ENCODE measurements at places on chromosomes 4 and X.

GRCh38 chrX:131827935-131828334 is 195.2 kb upstream of the STK26 start:
- no peak for DNase-seq

- DNase-seq, result no peak
Observed at GRCh38 chrX:142036116-142036515, 132.4 kb downstream of the MAGEC1 start.

DNA sequence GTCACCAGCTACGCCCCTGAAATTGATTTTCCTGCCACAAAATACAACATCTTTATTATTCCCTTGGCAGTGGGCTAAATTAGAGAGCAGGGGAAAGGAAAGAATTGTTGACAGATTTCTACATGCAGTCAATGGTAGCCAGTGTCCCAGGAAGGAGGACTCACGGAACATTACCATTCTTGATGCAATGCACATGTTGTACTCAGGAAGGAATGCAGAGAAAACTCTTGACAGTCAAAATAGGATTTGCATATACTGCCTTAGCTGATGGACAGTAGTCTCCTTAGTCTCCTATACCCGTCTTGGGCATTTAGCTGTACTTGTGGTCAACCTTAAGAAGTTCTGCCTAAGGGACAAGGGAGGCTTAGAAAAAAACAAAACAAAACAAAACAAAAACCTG is 158.0 kb upstream of the GYPA start:
- no peak for DNase-seq

GRCh38 chrX:121987163-121987562 is 939.8 kb downstream of the GLUD2 start:
- DNase-seq, result peak; percentile 72

- peak; percentile 72 for DNase-seq
Observed at GRCh38 chr4:156977435-156978160, 6.0 kb upstream of the PDGFC start.

- no peak for DNase-seq
Observed at GRCh38 chr4:110633358-110634341, 10.8 kb upstream of the PITX2 start.

GRCh38 chrX:44225667-44226066 is 117.8 kb downstream of the EFHC2 start:
- no peak for DNase-seq

DNA sequence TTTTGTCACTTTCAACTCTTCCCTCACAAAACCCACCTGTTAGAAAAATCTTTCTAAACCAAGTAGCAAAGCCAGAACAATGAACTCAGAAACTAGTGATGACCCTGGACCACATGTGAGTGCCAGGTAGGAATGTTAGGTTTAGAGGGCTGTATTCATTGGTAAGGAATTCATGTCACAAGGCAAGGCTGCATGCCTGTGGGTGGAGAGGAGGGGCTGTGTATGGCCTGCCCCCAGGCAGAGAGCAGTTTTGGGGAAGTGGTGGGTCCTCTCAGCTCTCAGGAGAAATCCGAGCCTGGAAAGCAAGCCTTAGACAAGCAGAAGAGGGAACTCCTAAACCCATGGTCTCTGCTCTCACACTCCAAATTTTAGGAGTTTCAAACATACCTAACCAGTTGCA is 2.4 kb downstream of the RNF175 start:
- DNase-seq, result no peak

GRCh38 chrX:148874636-148875246 is 374.3 kb downstream of the AFF2 start:
- DNase-seq, result no peak

- no peak for DNase-seq
Observed at GRCh38 chr4:186227744-186228513, 622 bp downstream of the KLKB1 start.

DNA sequence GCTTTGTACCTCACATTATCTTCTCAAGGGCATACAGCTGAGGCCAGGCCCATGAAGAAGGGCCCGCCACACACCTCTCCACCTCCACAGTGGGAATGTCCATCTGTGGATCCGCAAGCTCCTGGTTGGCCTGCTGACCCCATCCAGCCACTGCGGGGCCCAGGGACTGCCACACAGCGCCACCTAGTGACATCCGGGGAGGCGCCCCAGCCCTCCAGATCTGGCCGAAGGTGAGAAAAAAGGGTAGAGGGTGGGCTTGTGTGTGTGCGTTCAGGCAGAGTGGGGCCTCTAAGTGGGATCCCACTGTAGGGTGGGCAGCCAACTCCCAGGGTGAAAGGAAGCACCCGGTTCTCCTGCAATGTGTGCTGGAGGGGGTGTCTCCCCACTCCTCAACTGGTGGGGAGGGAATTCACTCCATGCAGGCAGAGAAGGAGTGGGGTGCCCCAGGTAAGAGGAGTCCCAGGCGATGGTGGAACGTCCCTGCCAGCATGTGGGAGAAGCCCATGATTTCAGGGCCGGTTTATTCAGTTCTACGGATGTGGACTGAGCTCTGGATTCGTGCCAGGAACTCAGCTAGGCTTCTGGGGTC is 117.3 kb downstream of the ENPP6 start:
- no peak for DNase-seq

GRCh38 chr4:14196131-14196530 is 568.6 kb upstream of the BOD1L1 start:
- DNase-seq, result no peak

- DNase-seq, result no peak
Observed at GRCh38 chr4:107991945-107992630, 2.4 kb downstream of the HADH start.

GRCh38 chr4:94892051-94892450 is 134.3 kb downstream of the BMPR1B start:
- DNase-seq, result no peak

- no peak for DNase-seq
Observed at GRCh38 chr4:144646523-144647094, 653 bp downstream of the HHIP start.

- DNase-seq, result no peak
Observed at GRCh38 chr4:5198656-5199541, 147.6 kb downstream of the STK32B start.

DNA sequence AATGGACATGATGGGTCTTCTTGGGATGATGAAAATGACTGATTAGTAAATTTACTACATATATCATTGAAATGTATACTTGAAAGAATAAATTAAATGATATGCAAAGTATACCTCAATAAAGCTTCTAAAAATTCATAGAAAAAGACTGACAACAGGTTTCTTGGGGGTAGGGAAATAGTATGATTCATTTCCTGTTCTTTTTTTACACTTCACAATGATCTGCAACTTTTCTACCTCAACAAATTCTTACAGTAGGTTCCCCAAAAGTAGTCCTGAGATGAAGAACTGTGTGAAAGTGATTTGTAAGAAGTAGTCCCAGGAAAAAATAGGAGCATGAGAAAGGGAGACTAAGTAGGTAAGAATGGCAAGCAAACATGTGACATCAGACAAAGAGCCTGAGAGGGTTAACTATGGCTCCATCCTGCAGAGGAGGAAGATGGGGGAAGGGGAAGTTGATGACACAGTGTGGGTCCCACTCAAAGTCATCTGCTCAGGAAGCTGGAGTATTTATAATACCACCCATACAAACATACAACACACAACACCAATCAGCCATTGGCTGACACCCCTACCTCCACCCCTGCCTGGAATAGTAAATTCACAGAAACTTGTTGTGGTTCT is 73.9 kb downstream of the ARHGAP6 start:
- no peak for DNase-seq

DNA sequence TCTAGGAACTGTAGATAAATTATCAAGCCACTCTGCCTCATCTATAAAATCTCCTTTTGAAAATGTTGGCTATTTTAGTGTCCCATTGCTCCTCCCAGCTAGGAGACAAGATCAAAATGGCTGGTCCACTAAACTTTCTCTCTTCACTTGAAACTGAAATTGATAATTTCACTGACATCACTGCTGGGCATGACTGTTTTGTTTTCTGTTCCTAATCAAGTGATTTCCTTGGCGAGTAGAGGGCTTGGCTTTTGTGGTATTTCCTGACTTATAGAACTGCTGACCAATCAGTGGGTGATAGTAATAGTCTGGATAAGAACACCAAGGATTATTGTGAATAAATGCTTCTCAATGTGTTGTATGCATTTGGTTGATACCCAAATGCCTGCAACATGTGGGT is 2152.9 kb downstream of the ARAP2 start:
- no peak for DNase-seq

DNA sequence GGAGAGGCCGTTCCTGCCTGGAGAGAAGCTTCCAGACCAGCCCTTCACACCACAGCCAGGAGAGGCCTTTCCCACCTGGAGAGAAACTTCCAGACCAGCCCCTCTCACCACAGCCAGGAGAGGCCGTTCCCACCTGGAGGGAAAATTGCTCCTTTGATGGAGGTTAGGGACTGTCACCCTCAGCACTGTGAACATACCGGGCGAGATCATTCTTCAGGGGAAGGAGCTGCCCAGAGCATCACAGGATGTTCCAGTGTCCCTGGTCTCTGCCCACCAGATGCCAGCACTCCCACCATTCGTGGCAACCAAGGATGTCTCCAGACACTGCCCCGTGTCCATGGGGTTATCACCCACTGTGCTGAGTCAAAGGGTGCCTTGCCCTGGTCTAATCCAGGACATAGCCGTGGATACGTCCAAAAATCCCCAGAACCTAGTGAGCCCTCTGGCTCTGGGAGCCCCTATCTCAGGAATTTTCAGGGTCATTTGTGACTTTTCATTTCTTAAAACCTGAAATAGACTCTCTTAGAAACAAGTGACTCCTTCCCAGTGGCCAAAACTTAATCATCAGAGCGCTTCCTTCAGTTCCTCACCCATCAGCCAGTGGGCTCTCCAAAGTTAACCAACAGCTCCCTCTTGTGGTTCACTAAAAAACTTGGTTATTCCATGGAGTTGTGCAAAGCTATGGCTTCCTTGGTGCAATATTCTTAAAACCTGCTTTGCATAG is 80.2 kb downstream of the CRMP1 start:
- DNase-seq, result peak; percentile 24

GRCh38 chr4:2702361-2702760 is 53.8 kb downstream of the TNIP2 start:
- no peak for DNase-seq

- no peak for DNase-seq
Observed at GRCh38 chr4:82415922-82416365, 14.3 kb downstream of the HNRNPDL start.

GRCh38 chr4:16785793-16786527 is 112.5 kb downstream of the LDB2 start:
- peak; percentile 44 for DNase-seq

DNA sequence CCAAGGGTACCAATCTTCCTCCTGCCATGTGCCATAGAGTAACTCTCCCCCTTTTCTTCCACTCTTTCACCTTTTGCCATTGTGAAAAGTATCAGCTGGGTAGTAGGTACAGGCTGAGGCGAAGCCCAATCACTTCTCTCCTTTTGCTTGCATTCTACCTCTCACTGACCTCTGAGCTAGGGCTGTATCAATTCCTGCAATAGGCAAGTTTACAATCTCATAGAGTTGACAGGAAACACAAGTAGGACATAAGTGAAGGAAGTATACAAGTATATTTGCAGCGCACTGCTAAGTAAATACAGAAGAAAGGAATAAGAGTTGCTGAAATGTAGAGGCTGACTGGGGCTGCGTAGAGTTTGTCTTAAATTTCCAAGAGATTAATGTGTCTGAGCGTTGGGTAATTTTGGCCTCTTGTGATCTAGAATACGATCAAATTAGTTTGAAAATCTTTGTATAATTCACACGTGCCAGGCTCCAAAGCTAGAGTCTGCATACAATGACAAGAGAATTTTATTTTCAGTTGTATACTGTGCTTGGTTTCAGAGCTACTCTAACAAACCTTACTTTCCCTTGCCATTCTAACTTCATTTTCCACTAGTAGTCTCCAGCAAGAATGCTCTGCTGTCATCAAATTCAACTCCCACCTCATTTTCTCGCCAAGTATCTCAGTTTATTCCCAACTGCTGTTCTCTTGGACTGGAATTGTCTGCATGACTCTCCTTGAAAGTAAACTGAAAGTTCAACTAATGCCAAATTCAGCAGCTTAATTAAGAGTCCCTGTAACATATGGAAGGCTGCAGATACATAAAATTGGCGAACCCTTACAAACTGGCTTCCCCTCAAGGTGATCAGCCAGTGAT is 90.3 kb downstream of the ATP11C start:
- no peak for DNase-seq

DNA sequence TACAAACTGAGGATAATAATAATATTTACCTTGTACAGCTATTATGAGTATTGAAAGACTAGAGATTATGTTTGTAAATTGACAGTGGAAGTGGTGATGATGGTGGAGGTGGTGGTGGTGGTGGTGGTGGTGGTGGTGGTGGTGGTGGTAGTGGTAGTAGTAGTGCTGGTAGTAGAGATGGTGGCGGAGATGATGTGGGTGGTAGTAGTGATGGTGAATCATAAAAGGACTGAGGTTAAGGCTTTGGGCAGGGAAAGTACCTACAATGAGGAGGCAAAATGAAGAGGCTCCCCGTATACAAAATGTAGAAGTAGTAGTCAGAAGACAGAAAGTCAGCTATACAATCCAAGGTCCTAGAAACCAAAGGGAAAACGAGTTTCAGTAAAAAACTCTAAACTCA is 214.1 kb downstream of the BCOR start:
- DNase-seq, result no peak

GRCh38 chr4:77354550-77354949 is 197.5 kb downstream of the CCNG2 start:
- DNase-seq, result no peak

DNA sequence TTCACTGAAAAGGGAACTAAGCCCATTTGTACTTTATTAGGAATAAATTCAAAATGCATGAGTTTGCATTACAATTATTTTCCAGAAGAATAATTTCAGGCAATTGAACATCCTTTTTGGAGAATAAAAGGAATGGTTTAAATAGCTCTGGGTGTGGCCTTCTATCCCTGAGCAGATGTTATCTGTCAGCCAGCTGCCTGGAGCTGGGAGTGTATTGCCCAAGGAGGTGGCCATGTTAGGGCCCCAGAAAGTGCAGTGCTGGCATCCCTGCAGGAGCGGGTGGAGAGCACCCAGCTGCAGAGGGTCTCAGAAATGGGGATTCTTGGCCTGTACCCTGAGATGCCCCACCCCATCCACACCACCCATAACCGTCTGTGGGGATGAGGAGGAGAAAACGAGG is 21.6 kb upstream of the VEGFD start:
- no peak for DNase-seq

GRCh38 chr4:166459621-166460020 is 586.6 kb downstream of the TLL1 start:
- DNase-seq, result no peak

GRCh38 chr4:170386511-170386910 is 296.8 kb upstream of the AADAT start:
- DNase-seq, result no peak

GRCh38 chr4:176011529-176011928 is 54.1 kb upstream of the WDR17 start:
- no peak for DNase-seq

DNA sequence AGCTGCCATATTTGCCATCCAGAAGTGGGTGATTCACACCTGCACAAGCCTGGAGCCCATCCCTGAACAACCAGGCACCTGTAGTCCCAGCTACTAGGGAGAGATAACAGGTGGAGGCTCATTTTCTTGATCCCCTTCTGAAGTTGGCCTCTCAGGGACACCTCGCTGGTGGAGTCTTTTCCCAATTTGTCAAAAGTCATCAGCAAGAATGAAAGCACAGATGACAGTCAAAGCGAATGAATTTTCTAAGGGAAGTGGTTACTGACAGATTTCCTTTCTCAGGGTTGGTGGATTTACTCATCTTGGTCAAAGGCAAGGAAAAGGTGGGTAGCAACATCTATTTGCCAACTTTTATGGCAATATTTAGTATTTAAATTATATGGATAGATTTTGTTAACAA is 36.5 kb downstream of the FGFBP1 start:
- DNase-seq, result no peak
